Activated T-helper 17 cell treated with anti-CD3 and anti-CD28 coated beads, Interleukin-2, amount 50 U/mL, for 72 hours (primary cell): ENCODE measurements at places on chromosomes 5 and 9. TPM values are rescaled to one million over a fixed set of nuclear protein-coding genes. Genes with fewer than 3 reads are reported as not detected.
A peak's percentile ranks its signal among the peaks of the same experiment; 100 is the strongest.

The AGXT2 gene
- not detected for total RNA-seq

The CD180 gene
- 0.80 TPM for total RNA-seq

The ADAMTSL1 gene
- not detected for total RNA-seq

The PDE8B gene
- not detected for total RNA-seq

The CBY3 gene
- total RNA-seq: not detected

The NR6A1 gene
- 1.2 TPM for total RNA-seq

The TEX48 gene
- 0.42 TPM for total RNA-seq

The ELOVL7 gene
- total RNA-seq: 0.24 TPM

The MGAT4B gene
- 68.5 TPM for total RNA-seq

- ATAC-seq: no peak
Observed at GRCh38 chr5:68446487-68446894, 230.9 kb downstream of the PIK3R1 start.

- ATAC-seq: no peak
Observed at GRCh38 chr9:13445103-13445500, 165.6 kb upstream of the MPDZ start.

GRCh38 chr9:6901180-6901579 is 143.4 kb downstream of the KDM4C start:
- no peak for ATAC-seq

- peak; percentile 28 for ATAC-seq
Observed at GRCh38 chr5:55220433-55221185, 6.5 kb downstream of the MCIDAS start.

GRCh38 chr5:147522435-147522834 is 12.6 kb upstream of the DPYSL3 start:
- no peak for ATAC-seq

DNA sequence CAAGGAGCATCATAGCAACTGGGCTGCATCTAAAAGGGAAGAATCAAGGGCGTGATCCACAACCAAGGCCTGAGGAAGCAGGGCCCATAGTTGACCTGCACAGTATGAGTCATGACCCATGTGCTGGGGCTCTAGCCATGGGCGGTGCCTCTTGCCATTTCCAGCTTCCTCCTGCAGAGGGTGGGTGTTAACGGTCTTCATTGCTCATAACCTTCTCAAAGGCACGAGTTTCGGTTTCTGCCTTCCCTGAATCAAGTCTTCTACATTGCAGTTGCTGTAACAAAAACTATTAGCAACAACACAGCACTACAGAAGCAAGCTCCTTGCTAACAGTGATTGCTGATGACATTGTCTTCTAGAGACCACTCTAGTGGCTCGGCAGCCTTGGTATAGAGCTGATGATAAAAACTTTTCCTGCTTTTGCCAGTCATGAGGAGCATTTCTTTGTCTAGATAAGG is 66.9 kb downstream of the CTSL start:
- ATAC-seq: peak; percentile 98

- no peak for ATAC-seq
Observed at GRCh38 chr5:40780199-40780598, 18.0 kb downstream of the PRKAA1 start.

DNA sequence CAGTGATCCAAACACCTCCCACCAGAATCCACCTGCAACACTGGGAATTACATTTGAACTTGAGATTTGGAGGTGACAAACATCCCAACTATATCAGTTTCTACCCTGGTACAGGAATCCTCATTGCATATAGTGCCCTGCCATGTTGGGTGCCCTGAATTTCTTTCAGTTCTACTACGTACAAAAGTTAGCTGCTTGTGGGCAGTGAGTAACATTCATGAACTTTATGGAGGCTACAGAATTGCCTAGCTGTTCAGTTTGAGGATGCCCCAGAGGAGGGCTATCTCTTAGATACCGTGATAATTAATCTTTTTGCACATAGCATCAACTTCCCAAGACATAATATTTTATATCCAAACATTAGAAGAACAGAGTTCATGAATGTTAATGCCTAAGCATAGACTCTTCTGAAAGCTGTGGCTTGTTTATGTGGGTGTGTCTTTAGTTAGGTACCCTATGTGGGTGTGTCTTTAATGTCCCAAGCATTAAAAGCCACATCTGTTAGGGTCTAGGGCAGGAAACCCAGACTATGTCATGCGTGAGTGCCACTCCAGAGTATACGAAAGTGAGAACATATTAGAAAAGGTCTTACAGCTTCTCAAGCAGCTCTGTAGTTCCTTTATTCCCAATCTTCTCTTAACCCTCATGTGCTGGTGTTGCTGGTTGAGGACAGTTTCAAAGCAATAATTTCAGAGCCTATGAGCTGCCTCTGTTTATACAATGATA is 47.0 kb upstream of the CHD1 start:
- ATAC-seq: peak; percentile 75

DNA sequence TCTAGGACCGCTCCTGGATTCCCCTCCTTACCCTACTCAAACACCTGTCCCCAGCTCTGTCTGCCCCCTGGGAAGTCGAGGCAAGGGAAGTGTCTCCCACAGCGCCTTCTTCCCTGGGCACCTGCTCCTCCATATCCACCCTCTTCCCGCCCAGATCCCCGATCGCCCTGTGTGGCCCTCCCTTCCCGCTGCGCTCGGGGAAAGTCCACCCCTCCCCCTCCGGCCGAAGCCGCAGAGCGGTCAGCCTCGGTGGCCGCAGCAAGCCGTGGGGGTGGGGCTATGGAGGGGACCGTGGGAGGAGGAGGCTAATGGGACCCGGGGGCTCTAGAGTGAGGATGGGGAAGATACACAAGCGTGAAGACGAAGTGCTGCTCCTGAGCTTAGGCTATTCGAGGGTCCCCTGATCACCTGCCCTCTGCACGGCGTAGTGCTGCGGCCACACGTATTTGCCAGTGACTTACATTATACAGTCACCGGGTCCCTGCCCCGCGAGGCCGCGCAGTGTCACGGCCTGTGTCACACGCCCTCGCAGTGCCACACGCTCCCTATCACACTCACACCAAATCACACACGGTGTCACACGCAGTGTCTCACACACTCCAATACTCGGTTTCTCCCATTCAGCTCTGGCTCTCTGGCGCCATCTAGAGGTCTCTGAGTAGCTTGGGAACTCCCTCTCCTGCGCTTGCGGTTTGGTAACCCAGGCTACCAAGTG is 658 bp upstream of the PCDH1 start:
- ATAC-seq: peak; percentile 92

- ATAC-seq: no peak
Observed at GRCh38 chr5:170597872-170598271, 94.1 kb downstream of the KCNIP1 start.

DNA sequence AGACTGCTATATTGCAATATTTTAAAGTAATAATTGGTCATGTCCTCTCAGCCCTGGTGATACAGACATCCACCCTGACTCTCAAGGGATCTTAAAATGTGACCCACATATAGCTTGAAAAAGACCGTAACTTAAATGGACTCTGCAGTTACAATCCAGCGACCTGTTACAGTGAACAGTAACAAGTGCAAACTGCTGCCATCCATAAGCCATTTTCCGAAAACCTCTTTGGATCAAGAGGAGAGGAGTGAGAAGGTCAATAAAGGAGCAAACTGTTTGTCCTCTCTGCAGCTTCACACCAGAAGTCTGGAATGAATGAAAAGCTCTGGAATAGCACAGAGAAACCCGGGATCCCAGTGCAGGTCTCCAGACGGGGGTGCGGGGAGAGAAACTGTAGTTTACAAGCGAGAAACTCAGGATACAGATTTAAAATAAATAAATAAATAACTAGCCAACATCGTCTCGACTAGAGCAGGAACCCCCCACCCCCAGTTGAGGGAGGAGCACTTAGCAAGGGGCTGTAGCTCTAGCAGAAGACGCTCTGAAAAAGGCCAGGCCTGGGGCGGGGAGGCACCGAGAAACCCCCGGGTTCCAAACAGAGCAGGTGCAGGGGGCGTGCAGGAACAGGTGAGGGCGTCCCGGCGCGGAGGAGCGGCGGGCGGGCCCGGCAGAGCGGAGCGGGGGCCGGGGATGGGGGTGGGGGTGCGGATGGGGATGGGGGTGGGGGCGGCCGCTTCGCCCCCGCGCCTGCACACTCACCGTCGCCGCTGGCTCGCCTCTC is 572 bp downstream of the ZDHHC21 start:
- peak; percentile 49 for ATAC-seq

GRCh38 chr9:76699971-76700370 is 64.3 kb upstream of the PCA3 start:
- ATAC-seq: peak; percentile 11

DNA sequence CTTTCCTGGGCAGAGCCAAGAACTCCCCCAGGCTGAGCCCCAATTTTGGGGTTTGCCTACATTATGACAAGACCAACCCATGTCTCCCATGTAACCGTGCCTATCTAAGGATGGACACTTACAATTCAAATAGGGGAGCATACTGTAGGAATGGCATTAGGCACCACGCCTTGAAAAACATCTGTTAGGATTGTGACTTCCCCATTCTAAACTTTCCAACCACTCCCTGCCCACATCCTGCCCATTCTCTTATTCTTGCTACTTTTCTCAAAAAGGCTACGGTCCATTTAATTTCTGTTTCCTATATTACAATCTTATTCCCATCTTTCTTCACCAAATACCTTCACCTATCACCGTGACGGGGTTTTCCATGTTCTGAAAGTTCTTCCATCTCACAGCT is 99.2 kb downstream of the LPAR1 start:
- no peak for ATAC-seq

- no peak for ATAC-seq
Observed at GRCh38 chr5:159186319-159186718, 23.0 kb downstream of the RNF145 start.

- ATAC-seq: no peak
Observed at GRCh38 chr5:171371326-171371725, 16.3 kb upstream of the NPM1 start.

- ATAC-seq: no peak
Observed at GRCh38 chr5:98588215-98588614, 185.2 kb upstream of the RGMB start.

DNA sequence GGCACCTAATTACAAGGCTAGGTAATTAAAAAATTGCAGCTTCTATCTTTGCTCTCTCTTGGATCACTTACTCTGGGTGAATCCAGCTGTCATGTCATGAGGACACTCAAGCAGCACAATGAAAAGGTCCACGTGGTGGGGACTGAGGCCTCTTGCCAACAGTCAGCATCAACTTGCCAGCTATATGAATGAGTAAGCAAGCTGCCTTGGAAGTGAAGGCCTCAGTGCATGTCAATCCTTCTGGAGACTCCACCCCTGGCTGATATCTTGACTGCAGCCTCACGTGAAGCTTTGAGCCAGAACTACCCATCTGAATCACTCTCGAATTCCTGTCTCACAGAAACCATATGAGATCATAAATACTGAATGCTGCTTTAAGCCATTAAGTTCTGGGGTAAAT is 140.5 kb downstream of the SNX18 start:
- ATAC-seq: no peak

GRCh38 chr5:90488791-90489190 is 14.1 kb downstream of the POLR3G start:
- ATAC-seq: no peak

DNA sequence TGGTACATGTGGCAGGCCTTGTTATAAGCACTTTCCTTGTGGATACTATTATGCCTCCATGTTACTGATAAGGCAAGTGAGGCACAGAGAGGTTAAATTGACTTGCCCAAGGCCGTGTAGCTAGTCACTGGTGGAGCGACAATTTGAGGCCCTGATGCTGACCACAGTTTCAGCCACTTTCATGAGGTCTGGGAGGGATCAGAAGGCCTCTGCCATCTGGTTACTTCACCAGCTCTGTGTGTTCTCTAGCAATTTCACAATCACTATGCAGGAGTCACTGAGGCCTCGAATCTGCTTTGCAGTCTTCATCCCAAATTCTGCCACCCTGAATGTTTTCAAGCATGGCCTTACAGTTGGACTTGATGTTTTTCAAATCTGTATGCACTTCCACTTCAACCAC is 9.1 kb downstream of the LRRC70 start:
- peak; percentile 60 for ATAC-seq

DNA sequence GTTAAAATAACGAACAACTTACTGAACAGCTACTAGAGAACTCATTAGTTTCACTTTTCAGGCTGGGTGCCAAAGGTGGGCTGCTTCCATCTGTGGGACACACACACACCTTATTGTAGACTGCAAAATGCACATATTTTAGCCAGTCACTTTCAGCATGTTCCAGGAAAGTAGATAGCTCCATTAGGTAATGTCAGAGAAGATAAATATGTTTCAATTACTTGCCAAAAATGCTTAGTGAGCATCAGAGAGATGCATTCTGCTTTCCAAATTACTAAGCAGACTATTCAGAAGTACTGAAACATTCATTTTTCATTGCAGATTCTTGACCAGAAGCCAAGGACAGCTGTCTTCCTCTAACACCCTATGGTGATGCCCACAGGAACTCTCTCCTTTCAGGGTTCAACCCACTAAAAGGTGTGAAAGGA is 56.2 kb upstream of the APC start:
- ATAC-seq: no peak
